ENCODE measurements at places on chromosomes 3 and 15. TPM values are rescaled to one million over a fixed set of nuclear protein-coding genes. Genes with fewer than 3 reads are reported as not detected.

IMPG2 gene
- 0.05 TPM for polyA plus RNA-seq

UROC1 gene
- not detected for polyA plus RNA-seq

RGMA gene
- 0.31 TPM for polyA plus RNA-seq

ITIH1 gene
- polyA plus RNA-seq: not detected

MAP1A gene
- polyA plus RNA-seq: 27.2 TPM

CACNA2D3 gene
- 6.2 TPM for polyA plus RNA-seq

RNF168 gene
- polyA plus RNA-seq: 10.6 TPM

PYGO1 gene
- polyA plus RNA-seq: 2.4 TPM

STARD9 gene
- 0.17 TPM for polyA plus RNA-seq

TRPM7 gene
- 3.1 TPM for polyA plus RNA-seq

TMCO5A gene
- not detected for polyA plus RNA-seq

ALPK3 gene
- not detected for polyA plus RNA-seq

ADCY5 gene
- 0.21 TPM for polyA plus RNA-seq

BCHE gene
- 30.3 TPM for polyA plus RNA-seq

ACP3 gene
- polyA plus RNA-seq: not detected

CHST2 gene
- polyA plus RNA-seq: 60.4 TPM

ZNF620 gene
- polyA plus RNA-seq: 0.53 TPM

FAM131A gene
- 10.4 TPM for polyA plus RNA-seq
